Omental fat pad (tissue), 4 donors: ENCODE measurements at places on chromosomes 5 and 9. TPM values are rescaled to one million over a fixed set of nuclear protein-coding genes. Genes with fewer than 3 reads are reported as not detected.

DNA sequence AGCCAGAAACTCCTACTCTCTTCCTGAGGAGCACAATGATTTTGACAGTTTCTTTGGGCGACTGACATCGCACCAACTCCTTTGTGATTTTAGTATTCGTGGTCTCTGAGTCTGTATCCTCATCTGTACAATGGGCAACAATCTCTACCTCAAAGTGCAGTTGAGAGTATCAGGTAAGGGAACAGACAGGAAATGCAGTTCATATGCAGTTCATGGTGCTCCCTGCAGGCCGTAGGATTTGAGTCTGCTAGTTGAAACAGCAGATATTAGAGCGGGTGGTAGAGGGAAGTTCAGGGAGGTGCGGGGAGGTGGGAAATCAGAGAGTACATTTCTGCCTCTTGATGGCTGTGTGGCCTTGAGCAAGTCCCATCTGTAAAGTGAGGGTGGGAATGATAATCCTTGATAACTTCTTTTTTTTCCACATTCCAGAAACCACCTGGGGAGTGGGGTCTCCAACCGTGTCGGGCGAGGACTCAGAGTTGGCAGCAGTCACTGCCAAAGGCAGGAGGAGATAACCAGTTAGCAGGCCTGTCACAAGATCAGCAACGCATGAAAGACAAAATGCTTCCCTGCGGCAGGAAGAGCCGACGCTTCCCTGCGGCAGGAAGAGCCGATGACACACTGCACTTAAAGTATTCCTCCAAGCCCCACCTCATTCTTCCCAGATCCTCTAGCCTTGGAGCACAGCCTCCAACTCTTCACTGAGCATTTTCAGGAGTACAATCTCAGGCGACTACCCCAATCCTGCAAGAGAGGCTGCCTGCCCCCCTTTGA is 6.0 kb upstream of the NEK6 start:
- no peak for DNase-seq

GRCh38 chr5:5738797-5739489 is 316.5 kb downstream of the ICE1 start:
- no peak for DNase-seq

DNA sequence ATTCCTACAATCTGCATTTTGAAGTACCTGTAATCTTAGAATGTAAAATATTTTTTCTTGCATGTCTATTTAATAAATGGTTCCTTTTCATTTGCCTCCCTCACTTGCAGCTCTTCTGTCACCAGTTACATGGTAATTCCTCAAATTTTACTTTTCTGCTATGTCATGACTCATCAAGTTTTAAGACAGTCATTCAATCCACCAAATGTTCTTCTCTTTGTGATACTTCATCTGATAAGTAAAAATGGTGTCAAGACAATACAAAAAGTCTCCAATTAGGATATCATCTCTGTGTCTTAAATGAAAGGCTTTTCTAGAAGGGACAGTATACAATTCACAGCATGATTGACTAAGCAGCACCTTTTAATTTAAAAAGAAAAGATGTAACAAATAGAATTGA is 104.9 kb upstream of the FTMT start:
- no peak for DNase-seq

DNA sequence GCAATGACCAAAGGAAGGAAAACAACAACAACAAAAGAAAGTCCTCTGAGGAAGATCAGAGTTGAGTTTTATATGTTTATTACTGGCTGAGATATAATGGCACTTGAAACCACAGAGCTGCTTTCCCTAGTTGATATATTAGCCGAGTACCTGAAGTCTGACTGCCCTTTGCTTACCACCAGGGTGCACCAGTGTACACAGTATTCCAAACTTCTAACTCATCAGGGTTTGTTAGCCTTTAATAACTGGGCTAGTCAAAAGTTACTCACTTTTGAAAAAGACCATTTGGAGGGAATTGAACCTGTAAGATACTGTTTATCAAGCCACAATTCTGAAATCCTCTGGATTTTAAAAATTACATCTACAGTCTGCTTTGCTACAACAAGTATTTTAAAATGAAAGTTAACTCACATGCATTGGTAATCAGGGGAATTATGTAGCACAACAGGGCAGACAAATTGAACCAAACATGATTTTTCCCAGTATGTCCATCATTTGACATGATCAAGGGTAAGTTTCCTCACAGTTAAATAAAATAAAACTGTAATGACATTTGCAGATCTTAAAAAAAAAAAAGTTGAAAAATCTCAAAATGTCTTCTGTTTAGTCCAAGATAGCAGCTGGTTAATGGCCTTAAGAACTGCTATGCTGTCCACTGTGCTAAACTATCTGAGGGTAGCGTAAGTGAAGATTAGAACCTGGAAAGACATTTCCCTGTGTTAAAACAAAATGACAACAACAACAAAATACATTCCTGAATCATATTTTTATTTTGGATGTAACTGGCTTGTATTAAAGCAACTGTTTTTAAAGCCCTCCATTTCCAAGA is 57.3 kb upstream of the C6 start:
- no peak for DNase-seq

The CCNJL gene
- 0.46 TPM for total RNA-seq
